ENCODE measurements at places on chromosomes 5 and 9.

DNA sequence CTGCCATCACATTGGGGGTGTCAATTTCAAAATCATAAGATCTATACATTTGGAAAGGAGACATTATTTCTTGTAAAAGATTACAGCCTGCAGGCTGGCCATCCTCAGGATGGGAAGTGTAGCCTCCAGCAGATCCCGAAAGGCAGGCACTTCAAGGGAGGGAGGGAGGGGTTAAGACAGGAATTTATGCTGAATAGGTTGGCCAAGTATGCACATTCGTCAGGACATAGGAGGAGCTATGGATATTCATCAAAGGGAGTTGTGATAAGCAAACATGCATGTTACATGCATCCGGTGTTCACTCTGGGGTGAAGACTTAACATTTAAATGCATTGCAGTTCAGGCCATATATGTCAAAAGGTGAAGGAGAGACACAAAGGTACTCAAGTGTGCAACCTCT is 119.4 kb downstream of the CEP120 start:
- no peak for DNase-seq

GRCh38 chr5:59587489-59588337 is 305.8 kb downstream of the PDE4D start:
- peak; percentile 8 for DNase-seq

GRCh38 chr5:176890455-176891330 is 8.5 kb downstream of the HK3 start:
- no peak for DNase-seq

DNA sequence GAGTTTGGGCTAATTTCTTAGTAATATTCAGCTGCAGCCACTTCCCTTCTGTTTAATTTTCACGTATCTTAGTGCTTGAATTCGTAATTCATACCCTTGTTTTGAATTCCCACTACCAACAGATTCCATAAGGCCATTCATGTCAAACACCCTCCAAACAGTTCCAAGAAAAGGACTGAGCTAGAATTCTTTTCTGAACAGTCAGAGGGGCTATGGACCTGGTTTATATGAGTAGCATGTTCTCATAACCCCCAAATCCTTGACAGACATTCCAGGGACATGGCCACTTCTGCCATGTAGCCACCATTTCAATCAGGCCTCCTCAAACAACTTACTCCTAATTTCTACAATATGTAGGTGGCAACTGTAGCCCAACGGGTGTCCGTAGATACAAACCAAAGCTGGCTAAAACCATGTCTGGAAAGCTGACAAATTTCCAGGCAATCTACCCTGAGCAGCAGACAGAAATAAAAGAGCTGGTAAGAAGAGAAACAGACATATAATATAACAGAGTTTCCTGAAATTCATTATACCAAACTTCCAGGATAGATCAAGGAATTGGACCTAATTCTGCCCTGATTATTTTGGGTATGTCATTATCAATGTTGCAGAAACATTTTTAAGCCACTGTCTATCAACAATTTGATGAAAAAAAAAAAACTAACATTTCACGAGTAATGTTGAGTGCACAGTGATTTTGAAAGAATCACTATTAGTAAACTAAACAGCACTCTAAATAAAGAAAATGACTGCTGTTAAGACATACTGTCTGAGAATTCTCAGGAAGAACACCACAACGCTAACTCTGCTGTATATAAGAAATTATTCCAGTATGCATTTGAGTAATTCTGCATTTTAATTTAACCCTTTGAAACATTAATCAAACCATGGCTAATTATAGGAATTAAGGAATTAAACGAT is 40.7 kb downstream of the EBF1 start:
- DNase-seq, result no peak

GRCh38 chr9:110742741-110743371 is 74.3 kb downstream of the MUSK start:
- DNase-seq, result no peak

DNA sequence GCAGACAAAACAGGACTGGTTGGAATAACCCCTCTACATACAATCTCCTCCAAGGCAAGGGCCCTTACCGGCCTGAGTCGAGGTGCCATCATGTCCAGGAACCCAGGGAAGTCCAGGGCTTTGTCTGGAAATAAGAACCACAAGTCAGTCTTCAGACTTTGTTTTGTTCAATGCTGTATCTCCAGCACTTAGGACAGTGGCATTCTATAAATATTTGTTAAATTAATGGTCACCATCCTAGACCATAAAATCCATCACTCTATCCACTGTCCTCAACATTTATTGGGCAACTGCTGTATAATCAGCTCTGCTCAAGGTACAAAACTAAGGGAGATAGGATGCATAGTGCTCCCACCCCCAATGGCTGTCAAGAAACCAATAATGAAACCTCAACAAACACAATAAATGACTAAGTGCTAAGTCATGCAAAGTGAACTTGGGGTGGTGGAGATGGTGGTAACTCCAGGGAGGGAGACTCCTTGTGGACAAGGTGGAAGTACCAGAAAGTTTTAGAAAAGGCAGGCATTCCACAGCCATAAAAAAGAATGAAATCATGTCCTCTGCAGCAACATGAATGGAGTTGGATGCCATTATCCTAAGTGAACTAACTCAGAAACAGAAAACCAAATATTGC is 5.0 kb downstream of the RELL2 start:
- no peak for DNase-seq

- DNase-seq, result no peak
Measured at GRCh38 chr5:76723906-76724305, 8.0 kb downstream of the F2R start.

DNA sequence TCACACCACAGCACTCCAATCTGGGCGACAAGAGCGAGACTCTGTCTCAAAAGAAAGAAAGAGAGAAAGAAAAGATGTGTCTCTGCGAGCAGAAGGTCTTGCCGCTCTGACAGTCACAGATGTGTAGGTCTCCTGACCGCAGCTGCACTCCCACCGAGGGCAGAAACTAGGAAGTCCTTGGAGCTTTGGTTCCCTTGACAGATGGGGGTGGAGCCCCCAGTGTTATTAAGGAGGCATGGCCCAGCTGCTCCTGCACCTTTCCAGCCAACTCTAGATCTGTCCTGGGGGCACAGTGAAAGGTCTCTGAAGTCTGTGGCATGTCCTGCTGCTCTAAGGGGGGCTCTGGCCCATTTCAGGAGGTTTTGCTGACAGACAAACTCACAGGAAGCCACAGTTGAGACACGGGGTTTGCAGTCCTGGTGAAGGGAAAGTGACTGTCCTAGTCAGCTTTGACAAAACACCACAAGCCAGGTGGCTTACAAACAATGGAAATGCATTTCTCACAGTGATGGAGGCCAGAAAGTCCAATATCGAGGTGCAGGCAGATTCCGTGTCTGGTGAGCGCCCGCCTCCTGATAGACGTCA is 9.0 kb upstream of the DIPK1B start:
- no peak for DNase-seq

DNA sequence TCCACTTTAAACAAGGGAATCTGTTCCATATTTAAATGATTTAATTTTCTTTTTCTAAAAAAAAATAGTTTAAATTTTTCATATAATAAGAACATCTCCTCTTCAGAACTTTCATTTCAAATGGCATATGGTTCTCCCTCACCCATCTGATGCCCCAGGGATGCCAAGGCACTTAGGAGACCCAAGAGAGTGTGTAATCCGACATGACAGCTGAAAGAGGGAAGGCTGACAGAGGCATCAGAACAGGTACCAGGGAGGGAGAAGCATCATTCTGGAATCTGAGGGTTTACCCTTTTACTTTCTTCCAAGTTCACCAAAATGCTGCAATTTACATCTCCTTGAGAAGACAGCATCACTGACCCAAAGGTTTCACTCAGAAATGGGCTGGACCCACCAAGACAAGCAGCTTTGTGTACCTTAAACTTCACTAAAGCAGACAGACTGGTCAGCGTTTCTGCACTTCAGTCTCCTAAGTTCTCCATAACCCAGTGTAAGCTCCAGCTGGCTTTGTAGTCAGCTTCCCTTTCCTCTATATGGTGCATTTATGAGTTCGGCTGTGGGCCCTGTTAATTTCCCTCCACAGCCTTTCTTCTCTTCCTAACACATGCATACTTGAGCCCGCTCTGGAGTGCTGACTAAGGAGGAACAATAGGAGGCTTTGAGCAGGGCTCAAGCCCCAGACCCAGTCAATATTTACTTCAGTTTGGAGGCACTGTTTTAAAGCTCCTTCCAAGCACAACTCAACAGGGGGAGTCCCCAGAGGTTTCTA is 17.7 kb downstream of the EFNA5 start:
- DNase-seq, result no peak

GRCh38 chr5:149037817-149038216 is 25.0 kb downstream of the SH3TC2 start:
- DNase-seq, result no peak

GRCh38 chr5:166963596-166963995 is 1327.8 kb upstream of the WWC1 start:
- DNase-seq, result no peak

DNA sequence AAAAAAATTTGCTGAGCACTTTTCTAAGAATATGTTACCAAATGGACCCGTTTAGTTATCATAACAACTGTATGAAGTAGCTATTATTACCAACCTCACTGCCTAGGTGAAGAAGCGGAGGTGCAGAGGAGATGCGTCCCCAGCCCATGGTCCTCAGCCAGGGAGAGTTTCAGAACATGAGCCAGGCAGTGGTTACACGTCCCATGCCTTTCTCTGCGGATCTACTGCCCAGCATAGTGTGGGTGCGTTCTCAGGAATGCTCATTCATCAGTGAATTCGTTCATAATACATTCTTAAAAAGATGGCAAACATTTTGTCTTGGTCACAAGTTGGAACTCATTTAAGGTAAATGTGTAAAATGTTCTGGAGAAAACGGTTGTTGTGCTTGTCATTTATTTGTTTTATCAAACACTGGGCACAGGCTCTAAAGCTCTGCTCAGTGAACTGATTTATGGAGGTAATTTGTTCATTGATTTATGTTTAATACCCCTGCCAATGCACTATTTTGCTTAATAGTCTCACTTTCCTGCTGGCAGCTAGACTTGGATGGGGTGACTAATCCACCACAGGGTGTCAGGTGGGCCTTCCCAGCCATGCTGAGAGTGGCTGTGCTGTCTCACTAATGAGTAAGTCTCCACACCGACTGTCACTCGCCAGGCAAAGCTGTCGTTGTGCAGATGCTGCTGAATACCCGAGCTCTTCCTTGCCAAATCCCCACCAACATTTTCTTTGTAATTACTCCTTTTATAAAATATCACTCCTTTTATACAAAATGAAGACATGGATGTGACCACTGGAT is 248.8 kb downstream of the TENT4A start:
- DNase-seq, result peak; percentile 20

- DNase-seq, result no peak
Measured at GRCh38 chr5:6183391-6184390, 194.7 kb downstream of the MED10 start.

- DNase-seq, result no peak
Measured at GRCh38 chr9:75358846-75359245, 270.5 kb downstream of the OSTF1 start.

- peak; percentile 51 for DNase-seq
Measured at GRCh38 chr5:34487159-34487879, 168.8 kb upstream of the RAI14 start.

DNA sequence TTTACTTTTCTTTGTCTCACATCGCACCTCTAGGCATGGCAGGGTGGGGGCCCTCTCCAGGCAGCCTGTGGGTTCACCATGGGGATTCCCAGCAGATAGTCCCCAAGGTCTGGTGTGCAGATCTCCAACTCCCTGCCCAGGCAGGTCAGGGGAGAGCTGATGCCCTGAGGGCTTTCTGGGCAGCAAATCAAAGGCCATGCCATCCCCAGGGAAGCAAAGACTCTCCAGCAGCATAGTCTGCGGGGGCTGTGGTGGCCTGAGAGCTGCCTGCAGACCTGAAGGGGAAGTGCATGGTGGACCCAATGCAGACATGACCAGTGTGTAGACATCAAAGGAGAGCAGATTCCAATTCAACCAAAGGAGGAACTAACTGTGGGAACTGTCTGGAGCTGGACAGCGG is 7.7 kb downstream of the NEURL1B start:
- DNase-seq, result no peak

GRCh38 chr9:133742251-133742650 is 4.1 kb upstream of the SARDH start:
- no peak for DNase-seq

DNA sequence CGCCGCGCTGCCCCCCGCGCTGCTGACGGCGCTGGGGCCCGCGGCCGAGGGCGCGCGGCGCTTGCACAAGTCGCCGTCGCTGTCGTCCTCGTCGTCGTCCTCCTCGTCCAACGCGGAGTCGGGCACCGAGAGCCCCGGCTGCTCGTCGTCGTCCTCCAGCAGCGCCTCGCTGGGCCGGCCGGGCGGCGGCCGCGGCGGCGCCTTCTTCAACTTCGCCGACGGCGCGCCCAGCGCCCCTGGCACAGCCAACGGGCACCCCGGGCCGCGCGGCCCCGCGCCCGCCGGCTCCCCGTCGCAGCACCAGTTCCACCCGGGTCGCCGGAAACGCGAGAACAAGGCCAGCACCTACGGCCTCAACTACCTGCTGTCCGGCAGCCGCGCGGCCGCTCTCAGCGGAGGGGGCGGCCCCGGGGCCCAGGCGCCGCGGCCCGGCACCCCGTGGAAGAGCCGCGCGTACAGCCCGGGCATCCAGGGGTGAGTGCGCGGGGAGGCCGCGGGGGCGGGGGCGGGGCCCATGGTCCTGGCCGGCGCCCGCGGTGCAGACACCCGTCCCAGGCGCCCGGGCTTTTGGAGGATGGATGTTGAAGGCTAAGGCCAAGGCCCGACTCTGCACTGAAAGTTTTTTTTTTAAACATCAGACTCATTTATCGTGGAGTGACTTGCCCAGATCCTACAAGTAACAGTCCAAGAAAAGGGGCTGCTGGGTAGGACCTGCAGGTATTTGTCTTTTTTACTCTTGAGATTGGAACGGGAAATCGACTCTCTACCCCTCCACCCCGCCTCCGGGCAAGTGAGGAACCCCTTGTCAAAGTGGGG is 1.2 kb downstream of the TENT4A start:
- no peak for DNase-seq

- DNase-seq, result peak; percentile 12
Measured at GRCh38 chr9:36436909-36437308, 36.8 kb upstream of the RNF38 start.

GRCh38 chr9:21933281-21933680 is 60.9 kb downstream of the CDKN2A start:
- no peak for DNase-seq

DNA sequence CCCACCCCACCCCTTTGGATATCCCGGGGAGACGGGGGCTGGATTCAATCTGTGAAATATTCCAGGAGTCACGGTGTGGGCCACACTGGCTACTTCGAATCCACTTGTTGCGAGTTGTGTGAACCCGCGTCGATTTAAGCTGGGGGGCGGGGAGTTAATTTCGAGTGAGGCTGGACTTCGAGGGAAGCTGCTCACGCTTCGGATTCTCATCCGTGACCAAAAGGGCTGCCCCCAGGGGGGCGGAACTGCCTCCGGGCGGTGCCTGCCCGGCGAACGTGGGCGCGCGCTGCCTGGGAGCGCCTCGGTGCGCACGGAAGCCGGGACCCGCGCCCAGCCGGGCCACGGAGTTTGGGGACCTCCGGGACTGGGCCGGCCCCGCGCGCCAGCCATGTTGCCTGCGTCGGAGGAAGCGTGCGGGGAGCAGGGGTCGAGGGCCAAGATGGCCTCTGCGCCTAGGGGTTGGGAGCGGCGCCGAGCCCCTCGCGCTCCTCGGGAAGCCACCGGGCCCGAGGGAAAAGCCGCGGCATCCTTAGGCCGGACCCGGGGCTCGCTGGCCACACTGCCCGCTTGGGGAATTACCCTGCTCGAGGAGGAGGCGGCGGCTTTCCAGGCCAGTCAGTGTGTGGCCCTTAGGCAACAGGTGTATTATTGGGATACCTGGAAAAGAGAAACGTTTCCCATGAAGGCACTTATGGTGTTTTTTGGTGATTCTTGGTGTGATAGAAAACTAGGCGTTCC is 975 bp downstream of the OCLN start:
- DNase-seq, result no peak

- DNase-seq, result no peak
Measured at GRCh38 chr9:14797435-14797834, 74.9 kb upstream of the CER1 start.

- no peak for DNase-seq
Measured at GRCh38 chr5:76669245-76669644, 46.0 kb upstream of the F2RL2 start.

Measured in DMS153 (cell line).